T-helper 17 cell (primary cell): ENCODE measurements at places on chromosomes 7 and 10.

DNA sequence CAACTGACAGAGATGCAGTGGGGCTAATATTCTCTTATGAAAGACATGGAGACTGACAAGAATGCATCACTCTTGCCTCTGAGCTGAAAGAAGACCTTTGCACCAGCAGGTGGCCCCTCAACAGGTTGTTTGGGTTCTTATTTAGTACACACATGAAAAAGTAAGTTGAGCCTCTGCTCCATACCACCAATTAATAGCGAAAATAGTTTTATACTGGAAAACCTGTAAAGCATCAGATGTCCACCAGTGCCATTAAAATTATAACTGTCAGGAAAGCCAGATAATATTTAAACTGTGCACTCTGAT, 26.3 kb upstream of the FAM13C start:
- H3K4me1 ChIP-seq = no peaks in the 10 kb centered on the region
- no peaks in the 10 kb centered on the region for H3K36me3 ChIP-seq
- no peaks in the 10 kb centered on the region for H3K27me3 ChIP-seq
- DNase-seq = no peak

- no peaks in the 10 kb centered on the region for H3K27me3 ChIP-seq
- H3K36me3 ChIP-seq = no peaks in the 10 kb centered on the region
- no peak for DNase-seq
- H3K4me3 ChIP-seq = no peak overlapping the region
- H3K4me1 ChIP-seq = peaks cover 31% of the 10 kb centered on the region
These were observed 23.6 kb downstream of the UBE2D1 start for GRCh38 chr10:58358314-58358933.

DNA sequence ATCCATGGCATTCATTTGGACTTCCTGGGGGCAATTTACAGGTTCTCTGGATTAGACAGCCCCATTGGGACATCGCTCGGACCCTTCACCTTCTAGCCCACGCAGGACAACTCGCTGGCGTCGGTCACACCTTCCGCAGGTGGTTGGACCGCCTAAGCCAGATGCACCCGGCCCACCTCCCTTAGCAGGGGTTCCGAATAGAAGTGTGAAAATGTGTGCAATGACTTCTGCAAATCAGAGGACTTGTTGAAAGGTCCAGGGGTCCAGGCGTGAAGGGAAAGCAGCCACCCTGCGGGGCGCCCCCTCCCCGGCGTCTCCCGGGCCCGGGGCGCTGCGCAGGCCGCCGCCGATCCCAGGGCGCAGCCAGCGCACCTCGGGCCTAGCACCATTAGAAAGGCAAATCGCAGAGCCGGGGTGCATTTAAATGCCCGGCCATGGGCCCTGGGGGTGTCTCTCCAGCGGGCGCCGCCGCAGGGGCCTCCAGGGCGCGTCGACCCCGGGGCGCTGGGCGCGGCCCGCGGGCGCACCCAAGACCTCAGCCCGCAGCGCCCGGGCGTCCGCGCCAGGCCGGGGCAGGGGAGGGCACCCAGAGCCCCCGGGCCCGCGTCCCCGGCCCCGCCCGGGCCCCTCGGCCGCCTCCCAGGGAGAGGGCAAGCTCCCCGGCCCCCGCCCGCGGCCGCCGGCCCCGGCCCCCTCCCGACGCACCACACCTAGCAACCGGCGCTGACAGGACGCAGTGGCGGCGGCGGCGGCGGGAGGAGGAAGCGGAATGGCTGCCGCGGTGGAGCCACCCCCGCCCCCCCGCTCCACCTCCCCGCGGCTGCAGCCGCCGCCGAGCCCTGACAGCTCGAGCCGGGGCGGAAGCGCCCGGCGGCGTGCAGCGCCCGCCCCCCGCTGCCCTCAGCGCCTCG, 1.2 kb downstream of the JAZF1 start:
- H3K4me1 ChIP-seq = peaks cover 25% of the 10 kb centered on the region
- peak; percentile 71 for DNase-seq
- no peaks in the 10 kb centered on the region for H3K27me3 ChIP-seq
- H3K4me3 ChIP-seq = peak overlapping the region; percentile 87

DNA sequence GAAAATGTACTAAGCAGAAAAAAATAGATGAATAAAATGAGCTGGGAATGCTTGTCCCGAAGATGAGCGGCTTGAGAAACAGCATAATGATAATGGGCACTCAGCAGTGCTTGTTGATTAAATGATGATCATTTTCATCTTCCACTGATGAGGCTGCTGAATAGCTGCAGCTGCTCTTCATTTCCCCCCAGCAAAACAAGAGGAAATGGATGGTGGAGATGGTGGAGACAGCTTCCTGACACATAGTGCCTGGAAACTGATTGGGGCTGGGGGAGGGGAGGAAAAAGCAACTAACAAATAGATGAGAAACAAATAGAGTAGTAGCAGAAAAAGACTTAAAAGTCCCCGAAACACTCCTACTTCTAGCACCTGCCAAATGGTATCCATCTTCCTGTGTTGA, 41.4 kb downstream of the MRC1 start:
- peaks cover 4% of the 10 kb centered on the region for H3K36me3 ChIP-seq
- H3K4me3 ChIP-seq = no peak overlapping the region
- peaks cover 16% of the 10 kb centered on the region for H3K27me3 ChIP-seq
- no peak overlapping the region for H3K27ac ChIP-seq

DNA sequence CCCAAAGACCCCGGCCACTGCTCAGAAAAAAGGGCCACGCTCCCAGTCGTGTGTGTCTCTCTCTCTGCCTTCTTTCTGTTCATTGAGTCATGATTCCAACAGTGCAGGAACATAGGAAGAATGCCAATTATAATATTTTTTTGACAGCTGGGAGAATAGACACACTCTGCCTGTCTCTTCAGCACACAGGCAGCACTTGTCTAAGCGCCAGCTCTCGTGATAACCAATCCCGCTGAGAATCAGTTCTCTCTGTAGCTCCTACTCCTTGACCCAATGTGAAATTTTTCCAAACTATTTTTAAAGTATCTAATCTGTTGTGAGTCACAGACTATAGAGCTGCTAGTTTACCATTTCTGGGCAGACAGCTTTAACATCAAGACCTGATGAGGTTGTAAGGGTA, 145.7 kb upstream of the RHEB start:
- no peak overlapping the region for H3K27ac ChIP-seq
- peaks cover 9% of the 10 kb centered on the region for H3K4me1 ChIP-seq

GRCh38 chr7:17279061-17279460, 19.4 kb upstream of the AHR start:
- H3K27ac ChIP-seq = no peak overlapping the region
- no peak for DNase-seq
- H3K27me3 ChIP-seq = no peaks in the 10 kb centered on the region
- no peak overlapping the region for H3K4me3 ChIP-seq

DNA sequence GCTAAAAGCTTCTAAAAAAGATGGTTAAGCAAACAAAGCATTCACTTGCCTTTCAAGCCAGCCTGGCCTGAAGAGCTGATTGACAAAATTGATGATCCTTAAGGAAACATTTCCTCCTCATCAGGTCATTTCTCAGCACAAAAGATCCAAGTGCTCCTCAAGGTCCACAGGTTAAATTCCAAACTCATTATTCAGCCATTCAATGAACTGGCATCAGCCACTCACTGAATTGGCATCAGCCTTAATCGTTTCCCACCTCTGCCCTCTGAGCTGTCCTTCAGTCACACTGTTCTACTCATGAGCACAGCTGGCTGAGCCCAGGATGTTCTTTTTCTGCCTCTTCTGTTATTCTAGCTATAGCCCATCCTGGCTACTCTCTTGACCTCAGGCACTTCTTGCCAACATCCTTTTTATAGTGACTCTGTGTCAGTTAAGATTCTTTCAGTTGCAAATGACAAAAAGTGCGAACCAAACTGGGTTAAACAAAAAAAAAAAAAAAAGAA, 147.5 kb downstream of the RAB11FIP2 start:
- no peaks in the 10 kb centered on the region for H3K4me1 ChIP-seq
- H3K4me3 ChIP-seq = no peak overlapping the region
- H3K27ac ChIP-seq = no peak overlapping the region
- no peaks in the 10 kb centered on the region for H3K36me3 ChIP-seq
- no peak for DNase-seq

GRCh38 chr10:120612756-120613155, 155.7 kb downstream of the PLPP4 start:
- no peaks in the 10 kb centered on the region for H3K36me3 ChIP-seq
- H3K27me3 ChIP-seq = no peaks in the 10 kb centered on the region
- no peaks in the 10 kb centered on the region for H3K4me1 ChIP-seq
- H3K4me3 ChIP-seq = no peak overlapping the region
- H3K27ac ChIP-seq = no peak overlapping the region

DNA sequence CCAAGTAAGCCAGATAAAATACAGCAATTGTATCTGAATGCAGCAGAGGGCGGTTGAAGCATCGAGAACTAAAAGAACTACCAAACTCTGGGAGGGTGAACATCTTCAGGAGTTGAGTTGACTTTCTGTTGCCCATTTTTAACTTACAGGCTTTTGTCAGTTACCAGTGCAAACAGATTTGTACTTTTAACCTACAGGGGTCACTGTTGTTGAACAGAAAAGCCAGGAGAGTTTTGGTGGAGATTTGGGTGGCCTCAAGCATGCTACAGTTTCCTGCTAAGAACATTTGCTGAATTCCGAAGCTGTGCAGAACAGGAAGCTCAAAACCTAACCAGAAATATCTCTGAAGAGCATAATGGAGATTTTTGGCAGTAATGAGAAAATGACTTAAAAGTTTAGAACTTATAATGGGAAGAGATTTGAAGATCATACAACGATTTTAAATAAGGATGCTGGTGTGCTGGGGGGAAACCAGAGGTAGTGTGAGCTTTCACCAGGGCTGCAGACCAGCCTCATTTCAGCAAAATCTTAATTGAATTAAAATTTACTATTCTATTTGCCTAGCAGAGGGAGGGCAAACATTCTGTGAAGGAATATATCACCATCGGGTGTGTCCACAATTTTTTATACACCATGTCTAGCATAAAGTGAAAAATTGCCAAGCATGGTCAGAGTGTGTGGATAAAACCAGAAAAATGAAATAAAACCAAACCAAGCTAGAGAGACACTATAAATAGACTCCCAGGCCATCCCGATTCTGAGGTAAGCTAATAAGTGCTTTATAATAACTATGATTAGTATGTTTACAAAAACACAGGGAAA, 208.6 kb upstream of the CCDC6 start:
- no peak for DNase-seq
- no peaks in the 10 kb centered on the region for H3K27me3 ChIP-seq
- H3K4me1 ChIP-seq = no peaks in the 10 kb centered on the region
- H3K4me3 ChIP-seq = no peak overlapping the region

- H3K4me3 ChIP-seq = no peak overlapping the region
- H3K27me3 ChIP-seq = peaks cover 18% of the 10 kb centered on the region
- no peak for DNase-seq
- H3K27ac ChIP-seq = peak overlapping the region; percentile 66
These were observed 23.5 kb downstream of the YKT6 start for GRCh38 chr7:44224080-44224973.

GRCh38 chr7:11458736-11459483, 373.1 kb downstream of the THSD7A start:
- H3K27me3 ChIP-seq = no peaks in the 10 kb centered on the region
- no peak for DNase-seq
- no peak overlapping the region for H3K4me3 ChIP-seq
- H3K27ac ChIP-seq = no peak overlapping the region

DNA sequence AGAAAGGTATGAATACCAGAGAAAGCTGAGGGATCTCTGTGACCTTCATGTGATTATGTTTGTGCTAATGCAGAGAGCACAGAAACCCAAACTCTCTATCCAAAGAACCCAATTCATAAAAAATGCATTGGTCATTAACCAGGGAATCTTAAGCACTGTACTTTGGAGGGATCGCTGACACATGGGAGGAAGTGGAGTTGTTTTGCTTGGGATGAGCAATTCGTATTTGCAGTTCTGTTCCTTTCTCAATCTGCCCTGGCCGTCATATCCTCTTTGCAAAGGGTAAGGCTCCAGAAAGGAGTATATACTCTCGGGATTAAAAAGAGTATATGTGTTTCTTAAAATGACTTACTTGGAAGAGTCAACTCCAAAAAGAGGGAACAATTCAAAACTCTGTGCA, 221.3 kb downstream of the POU6F2 start:
- no peak for DNase-seq
- no peaks in the 10 kb centered on the region for H3K36me3 ChIP-seq
- no peak overlapping the region for H3K4me3 ChIP-seq
- H3K27me3 ChIP-seq = no peaks in the 10 kb centered on the region
- H3K4me1 ChIP-seq = no peaks in the 10 kb centered on the region
- H3K27ac ChIP-seq = no peak overlapping the region

DNA sequence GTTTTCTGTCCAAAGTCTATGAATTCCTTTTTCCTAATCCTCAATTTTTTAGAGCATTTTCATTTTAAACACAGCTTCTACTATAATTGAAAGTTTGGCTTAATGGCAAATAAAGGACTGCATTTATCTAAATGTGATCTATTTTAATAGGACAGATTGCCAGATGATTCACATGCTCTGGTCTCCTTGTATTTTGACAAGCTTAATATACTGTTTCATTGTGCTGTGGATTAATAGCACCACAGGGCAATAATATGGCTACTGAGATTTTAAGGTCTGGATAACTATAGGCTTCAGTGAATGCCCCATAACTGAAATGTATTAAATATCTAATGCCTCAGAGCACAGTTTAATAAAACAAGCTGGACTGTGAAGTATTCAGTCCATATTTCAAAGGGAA, 1362.8 kb downstream of the XPNPEP1 start:
- H3K4me1 ChIP-seq = no peaks in the 10 kb centered on the region
- no peak for DNase-seq
- H3K36me3 ChIP-seq = no peaks in the 10 kb centered on the region
- H3K4me3 ChIP-seq = no peak overlapping the region
- H3K27me3 ChIP-seq = no peaks in the 10 kb centered on the region
- no peak overlapping the region for H3K27ac ChIP-seq

- no peak for DNase-seq
- H3K36me3 ChIP-seq = peaks cover 7% of the 10 kb centered on the region
- H3K4me3 ChIP-seq = no peak overlapping the region
- H3K27me3 ChIP-seq = peaks cover 59% of the 10 kb centered on the region
These were observed 3.0 kb upstream of the CXCL12 start for GRCh38 chr10:44387853-44388251.

- no peak overlapping the region for H3K27ac ChIP-seq
- no peak for DNase-seq
- peaks cover 10% of the 10 kb centered on the region for H3K4me1 ChIP-seq
- no peak overlapping the region for H3K4me3 ChIP-seq
These were observed 3.8 kb upstream of the STN1 start for GRCh38 chr10:103921750-103922195.

DNA sequence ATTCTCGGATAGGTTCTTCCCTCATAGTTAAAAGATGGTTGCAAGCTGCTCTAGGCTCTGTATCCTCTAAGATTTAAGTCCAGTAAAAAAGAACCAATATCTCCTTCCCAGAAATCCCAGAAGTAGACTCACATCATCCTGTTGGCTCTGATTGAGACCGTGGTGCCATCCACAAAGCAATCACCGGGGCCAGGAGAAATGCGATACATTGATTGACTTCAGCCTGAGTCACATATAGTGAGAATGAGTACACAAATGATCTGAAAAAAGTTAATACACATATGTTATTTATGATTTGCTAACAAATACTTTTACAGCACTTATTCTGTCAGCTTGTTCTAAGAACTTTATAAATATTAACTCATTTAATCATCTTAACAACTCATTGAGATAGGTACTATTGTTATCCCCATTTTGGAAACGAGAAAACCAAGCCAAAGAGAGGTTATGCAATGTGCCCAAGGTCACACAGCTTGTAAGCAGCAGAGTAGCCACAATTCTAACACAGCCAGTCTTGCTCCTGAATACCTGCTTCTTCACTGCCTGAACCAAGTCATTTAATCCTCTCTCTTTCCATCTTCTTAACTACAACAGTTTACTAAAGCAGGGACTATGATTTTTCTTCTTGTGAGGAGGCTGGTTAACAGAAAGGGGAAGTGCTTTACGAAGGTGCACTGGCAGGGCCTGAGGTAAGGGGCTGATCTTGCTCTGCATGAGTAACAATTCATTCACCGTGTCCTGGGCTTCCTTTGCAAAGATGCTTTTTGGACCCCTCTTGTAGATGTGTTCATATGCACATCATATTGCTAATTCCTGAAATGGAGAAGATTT, 177.0 kb downstream of the REEP3 start:
- no peak overlapping the region for H3K4me3 ChIP-seq
- peaks cover 11% of the 10 kb centered on the region for H3K4me1 ChIP-seq
- H3K36me3 ChIP-seq = no peaks in the 10 kb centered on the region
- DNase-seq = no peak
